Prostate gland (tissue), 2 donors: ENCODE measurements at places on chromosomes 16 and 17.

DNA sequence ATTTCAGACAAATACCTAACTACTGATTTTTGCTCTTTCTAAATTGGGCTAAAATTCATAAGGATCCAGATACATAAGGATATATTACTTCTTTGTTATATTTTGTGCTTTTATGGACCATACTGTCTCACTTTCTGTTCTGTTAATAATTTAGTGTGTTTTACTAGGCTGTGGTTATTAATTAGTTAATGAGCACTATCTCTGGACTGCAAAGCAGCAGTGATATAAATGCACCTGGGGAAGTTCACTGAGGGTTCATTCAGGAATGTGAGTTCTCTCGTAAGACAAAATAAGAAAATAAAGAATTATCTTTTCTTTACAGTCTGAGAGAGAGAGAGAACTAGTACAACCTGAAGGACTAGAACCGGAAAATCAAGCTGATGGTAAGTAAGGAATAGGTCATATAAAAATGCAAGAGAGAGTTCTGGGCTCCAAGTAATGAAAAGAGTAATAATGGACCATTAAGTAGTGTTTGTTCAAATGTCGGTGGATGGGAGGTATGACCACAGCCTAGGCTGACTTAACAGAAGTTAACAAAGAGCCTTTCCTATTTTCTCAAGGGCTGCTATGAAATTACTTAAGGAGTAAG is 55.6 kb downstream of the IKZF3 start:
- H3K4me1 ChIP-seq, result no peaks in the 10 kb centered on the region
- no peak overlapping the region for H3K27ac ChIP-seq
- H3K27me3 ChIP-seq, result no peaks in the 10 kb centered on the region
- no peak overlapping the region for H3K4me3 ChIP-seq
- DNase-seq, result peak; percentile 16

DNA sequence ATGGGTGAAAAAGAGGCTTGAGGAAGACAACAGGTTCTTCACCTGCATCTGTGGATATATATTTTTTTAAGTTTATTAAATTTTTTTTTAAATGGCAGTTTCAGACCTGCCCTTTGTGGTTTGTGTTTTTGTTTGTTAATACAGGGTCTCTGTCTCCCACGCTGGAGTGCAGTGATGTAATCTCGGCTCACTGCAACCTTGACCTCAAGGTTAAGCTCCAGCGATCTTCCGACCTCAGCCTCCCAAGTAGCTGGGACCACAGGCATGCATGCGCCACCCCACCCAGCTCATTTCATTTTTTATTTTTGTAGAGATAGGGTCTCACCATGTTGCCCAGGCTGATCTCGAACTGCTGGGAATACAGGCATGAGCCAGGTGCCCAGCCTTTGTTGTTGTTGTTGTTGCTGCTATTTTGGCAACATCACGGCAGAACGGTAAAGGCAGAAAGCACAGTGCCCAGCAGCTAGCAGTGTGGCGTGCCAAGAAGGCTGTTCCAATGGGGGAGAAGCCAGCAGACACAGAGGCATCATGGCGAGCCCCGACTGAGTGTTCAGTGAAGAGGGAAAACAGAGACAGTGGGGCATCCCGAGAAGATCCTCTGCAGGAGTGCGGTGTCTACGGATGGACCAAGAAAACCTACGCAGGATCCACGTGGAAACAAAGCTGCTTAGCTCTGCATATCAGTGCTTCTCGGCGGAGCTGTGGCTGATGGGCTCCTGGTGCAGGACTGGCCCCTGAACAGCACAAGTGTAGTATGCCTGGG is 19.6 kb downstream of the TMC6 start:
- no peak for DNase-seq
- no peak overlapping the region for H3K27ac ChIP-seq
- H3K27me3 ChIP-seq, result no peaks in the 10 kb centered on the region

DNA sequence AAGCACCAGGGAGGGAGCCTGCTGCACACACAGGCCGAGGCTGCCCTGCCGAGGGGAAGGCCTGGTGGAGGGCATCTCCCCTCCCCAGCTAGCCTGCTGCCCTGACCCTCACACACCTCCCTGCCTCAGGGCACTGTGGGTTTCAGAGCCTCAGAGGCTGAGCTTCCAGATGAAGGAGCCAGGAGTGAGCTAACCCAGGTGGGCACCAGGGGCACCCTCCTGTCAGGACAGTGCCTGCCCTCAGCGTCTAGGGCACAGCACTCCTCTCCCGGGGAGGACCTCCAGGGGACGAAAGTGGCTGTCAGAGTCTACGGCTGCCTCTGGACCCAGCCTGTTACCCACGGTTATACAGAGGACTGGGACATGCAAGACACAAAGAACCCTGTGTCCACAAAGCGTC is 22.8 kb upstream of the DLX4 start:
- H3K4me1 ChIP-seq, result no peaks in the 10 kb centered on the region
- no peak overlapping the region for H3K27ac ChIP-seq
- peaks cover 2% of the 10 kb centered on the region for H3K27me3 ChIP-seq
- H3K36me3 ChIP-seq, result no peaks in the 10 kb centered on the region
- DNase-seq, result no peak
- H3K4me3 ChIP-seq, result no peak overlapping the region

DNA sequence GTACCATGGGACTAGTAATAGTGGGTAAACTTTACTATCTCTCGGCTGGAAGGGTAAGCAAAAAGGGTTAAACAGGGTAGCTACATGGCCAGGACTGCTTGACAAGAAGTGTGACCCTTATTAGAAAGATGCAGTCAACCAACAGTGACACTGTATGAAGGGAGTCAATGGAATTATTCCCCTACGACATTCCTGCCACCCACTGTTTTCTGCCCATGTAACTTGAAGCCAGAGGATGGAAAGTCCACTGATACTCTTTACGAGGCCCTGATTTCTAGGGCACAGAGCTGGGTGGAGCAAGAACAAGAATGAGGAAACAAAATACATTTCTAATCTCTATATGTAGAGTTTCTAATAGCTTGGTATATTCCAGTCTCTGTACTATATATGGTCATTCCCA is 1102.5 kb downstream of the CDH11 start:
- no peaks in the 10 kb centered on the region for H3K36me3 ChIP-seq
- H3K27me3 ChIP-seq, result no peaks in the 10 kb centered on the region
- no peaks in the 10 kb centered on the region for H3K4me1 ChIP-seq

- no peak overlapping the region for H3K27ac ChIP-seq
- DNase-seq, result no peak
- no peaks in the 10 kb centered on the region for H3K27me3 ChIP-seq
- H3K4me3 ChIP-seq, result no peak overlapping the region
These were observed 11.9 kb downstream of the SBK1 start for GRCh38 chr16:28304214-28304613.

DNA sequence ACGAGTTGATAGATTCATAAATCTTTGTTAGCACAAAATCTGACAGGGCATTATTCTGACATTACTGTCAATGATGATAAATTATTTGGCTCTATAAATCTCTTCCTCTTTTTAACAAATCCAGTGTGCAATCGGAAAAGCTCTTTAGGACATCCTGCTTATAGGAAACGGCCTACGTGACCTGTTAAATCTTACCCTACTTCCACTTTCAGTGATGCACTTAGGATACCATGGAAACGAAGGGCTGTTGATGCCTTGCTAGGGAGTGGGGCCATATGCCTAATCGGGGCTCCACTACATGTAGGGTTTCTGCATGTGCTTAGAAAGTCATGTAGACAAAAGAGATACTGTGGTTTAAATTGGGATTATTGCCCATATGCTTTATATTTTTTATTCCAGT is 27.2 kb downstream of the ZNF594 start:
- H3K4me3 ChIP-seq, result no peak overlapping the region
- H3K27ac ChIP-seq, result no peak overlapping the region
- DNase-seq, result no peak

DNA sequence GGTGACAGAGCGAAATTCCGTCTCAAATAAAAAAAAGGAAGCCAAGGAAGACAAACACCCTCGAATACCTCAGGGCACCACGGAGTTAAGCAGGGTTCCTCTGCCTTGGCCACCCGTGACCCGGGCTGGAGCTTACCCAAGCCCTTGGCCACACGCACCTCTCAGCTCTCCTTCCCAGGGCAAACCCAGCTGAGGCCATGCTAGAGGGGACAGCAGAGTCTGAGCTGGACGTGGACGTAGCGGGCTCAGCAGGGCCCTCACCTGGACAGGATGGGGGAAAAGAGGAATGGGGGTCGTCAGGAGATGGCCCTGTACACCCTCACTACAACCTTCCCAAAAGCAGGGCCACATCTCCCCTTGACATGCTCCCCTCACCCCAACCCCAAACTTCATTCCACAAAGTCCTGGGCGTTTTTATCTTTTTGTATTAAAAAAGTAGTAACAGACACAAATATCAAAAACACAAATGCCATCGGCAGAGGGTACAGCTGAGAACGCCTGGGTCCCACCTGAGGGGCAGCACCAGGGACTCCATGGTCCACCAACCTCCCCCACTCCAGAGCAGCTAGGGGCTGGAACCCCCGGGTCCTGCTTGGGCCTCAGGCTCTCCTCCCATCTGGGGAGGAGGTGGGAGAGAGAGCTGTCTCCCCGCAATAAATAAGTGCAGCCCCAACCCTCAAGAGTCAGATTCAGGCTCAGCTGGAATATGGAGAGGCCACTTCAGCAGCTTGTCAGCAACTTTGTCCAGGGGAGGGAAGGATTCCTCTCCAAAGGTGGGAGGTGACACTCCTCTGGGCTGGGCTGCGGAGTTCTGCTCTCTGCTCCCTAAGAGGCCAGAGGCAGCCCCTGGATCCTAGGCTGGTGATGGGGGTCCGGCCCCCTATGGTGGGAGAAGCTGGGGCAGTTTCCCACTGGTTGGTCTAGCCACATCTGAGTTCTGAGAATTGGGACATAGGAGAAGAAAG is 11.9 kb downstream of the PER1 start:
- peak overlapping the region; percentile 92 for H3K27ac ChIP-seq
- H3K4me3 ChIP-seq, result no peak overlapping the region
- H3K36me3 ChIP-seq, result peaks cover 50% of the 10 kb centered on the region

- H3K27ac ChIP-seq, result no peak overlapping the region
- no peak overlapping the region for H3K4me3 ChIP-seq
- no peak for DNase-seq
- no peaks in the 10 kb centered on the region for H3K36me3 ChIP-seq
- no peaks in the 10 kb centered on the region for H3K4me1 ChIP-seq
These were observed 237.0 kb downstream of the CA10 start for GRCh38 chr17:51921500-51921899.

DNA sequence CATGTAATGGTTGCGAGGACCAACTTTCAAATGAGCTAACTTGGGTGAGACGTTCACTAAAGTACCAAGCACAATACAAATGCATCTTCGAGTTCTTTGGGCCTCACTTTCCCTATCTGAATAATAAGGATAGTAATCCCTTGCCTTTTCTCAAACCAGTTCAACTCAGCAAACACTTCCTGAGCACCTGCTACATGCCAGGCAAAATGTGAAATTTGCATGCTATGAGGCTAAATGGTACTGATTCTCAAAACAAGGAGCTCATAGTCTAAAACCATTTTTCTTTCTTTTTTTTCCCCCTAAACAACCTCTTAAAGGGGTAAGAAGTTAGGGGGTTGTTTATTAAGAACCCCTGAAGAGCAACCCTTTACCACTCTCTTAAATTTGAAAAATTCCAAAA is 101.4 kb upstream of the HLF start:
- H3K4me3 ChIP-seq, result no peak overlapping the region
- no peaks in the 10 kb centered on the region for H3K4me1 ChIP-seq
- no peaks in the 10 kb centered on the region for H3K36me3 ChIP-seq
- H3K27me3 ChIP-seq, result no peaks in the 10 kb centered on the region
- DNase-seq, result no peak

GRCh38 chr16:69408475-69408874 is 15.9 kb upstream of the CYB5B start:
- no peak for DNase-seq
- no peak overlapping the region for H3K27ac ChIP-seq
- H3K27me3 ChIP-seq, result no peaks in the 10 kb centered on the region
- no peak overlapping the region for H3K4me3 ChIP-seq
- H3K4me1 ChIP-seq, result peaks cover 4% of the 10 kb centered on the region
- no peaks in the 10 kb centered on the region for H3K36me3 ChIP-seq

GRCh38 chr16:10839279-10839666 is 20.7 kb upstream of the TVP23A start:
- H3K36me3 ChIP-seq, result no peaks in the 10 kb centered on the region
- peaks cover 2% of the 10 kb centered on the region for H3K27me3 ChIP-seq
- H3K4me3 ChIP-seq, result no peak overlapping the region
- H3K27ac ChIP-seq, result no peak overlapping the region

DNA sequence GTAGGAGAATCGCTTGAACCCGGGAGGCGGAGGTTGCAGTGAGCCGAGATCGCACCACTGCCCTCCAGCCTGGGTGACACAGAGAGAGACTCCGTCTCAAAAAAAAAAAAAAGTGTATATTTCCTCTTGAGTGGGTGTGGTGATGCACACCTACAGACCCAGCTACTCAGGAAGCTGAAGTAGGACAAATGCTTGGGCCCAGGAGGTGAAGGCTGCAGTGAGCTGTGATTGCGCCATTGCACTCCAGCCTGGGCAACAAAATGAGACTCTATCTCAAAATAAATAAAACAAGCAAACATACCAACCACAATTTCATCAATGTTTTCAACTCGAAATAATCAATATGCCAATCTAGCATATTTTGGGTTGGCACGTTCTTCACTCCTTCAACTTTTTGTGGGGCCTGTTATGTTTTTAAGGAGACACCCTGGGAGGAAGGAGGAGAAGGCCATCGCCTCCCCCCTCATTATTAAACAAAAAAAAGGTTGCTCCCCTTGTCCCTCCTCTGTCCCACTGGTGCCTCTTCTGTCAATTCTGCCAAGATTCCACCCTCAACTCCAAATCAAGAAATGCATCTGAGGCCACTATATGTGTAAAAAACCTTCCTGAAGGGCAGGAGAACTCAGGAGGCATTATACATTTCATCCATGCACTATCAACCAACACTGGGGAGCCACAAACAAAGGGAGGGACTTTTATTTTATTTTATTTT is 52.4 kb upstream of the ATF7IP2 start:
- H3K4me1 ChIP-seq, result no peaks in the 10 kb centered on the region
- H3K36me3 ChIP-seq, result no peaks in the 10 kb centered on the region
- no peak overlapping the region for H3K4me3 ChIP-seq
- no peak for DNase-seq

DNA sequence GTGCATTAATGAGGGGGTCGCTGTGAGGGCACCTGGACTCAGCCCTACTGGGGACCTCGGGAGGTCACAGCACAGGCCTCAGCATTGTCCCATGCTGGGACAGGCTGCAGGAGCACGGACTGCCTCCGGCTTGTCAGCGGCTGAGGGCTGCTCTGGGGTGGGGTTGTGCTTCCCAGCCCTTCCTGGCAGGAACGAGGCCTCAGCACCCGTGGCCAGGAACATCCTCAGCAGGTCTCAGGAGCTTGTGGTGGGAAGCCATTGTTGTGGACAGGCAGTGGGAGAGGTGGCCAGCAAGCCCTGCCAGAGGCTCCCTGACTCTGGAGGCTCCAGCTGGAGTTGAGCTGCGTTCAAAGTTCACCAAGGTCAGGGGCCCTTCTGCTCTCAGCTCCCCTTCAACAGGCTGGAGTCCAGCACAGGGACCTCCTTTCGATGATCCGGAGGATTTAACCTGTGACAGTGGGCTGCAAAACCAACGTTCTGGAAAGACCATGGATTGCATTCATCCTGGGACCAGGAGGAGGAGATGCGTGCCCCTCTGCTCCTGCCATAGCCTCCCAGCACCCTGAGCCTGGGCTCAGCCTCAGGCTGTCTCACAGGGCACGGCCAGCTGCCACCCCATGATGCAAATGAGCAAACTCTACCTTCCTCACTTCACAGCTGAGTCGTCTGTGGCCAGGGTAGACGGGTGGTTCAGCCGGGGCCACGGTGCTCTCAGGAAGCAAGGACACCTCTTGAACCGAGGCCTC is 32.6 kb downstream of the FOXL1 start:
- no peak overlapping the region for H3K4me3 ChIP-seq
- no peaks in the 10 kb centered on the region for H3K4me1 ChIP-seq
- DNase-seq, result no peak
- no peak overlapping the region for H3K27ac ChIP-seq
- no peaks in the 10 kb centered on the region for H3K36me3 ChIP-seq

GRCh38 chr16:60729051-60729450 is 1307.2 kb downstream of the CDH8 start:
- no peak overlapping the region for H3K4me3 ChIP-seq
- no peaks in the 10 kb centered on the region for H3K27me3 ChIP-seq
- no peaks in the 10 kb centered on the region for H3K36me3 ChIP-seq
- H3K4me1 ChIP-seq, result no peaks in the 10 kb centered on the region
- no peak for DNase-seq
